CD4-positive, alpha-beta T cell treated with Interleukin-6 for 4 hours (primary cell): ENCODE measurements at places on chromosomes 1 and 21.

DNA sequence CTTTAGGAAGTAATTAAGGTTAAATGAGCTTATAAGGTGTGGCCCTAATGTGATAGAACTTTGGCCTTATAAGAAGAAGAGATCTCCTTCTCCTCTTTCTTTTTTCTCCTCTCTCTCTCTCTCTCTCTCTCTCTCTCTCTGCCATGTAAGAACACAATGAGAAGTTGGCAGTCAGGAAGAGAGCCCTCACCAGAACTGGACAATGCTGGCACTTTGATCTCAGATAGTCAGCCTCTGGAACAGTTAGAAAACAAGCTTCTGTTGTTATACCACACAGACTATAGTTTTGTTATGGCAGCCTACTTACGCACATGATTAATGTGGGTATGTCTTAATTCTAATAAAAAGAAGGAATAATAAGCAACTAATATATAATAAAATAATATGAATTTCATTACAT lies 444.2 kb upstream of the LRRC7 start:
- no peak for DNase-seq

DNA sequence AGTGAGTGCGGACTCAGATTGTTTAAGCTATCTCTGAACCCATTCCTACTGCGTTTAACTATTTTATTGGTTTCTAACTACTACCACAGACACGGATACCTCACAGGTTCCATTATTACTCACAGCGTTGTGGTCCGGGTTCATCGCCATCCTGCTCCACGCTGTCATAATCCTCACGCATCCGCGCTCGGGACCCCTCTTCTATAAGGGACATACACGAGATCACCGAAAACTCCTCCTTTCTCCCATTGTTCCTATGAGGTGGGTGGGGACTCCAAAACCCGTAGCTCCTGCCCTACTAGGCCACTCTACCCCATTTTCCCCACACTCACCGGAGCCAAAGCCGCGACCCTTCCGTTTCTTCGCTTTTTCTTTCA lies 610 bp downstream of the RBM8A start:
- DNase-seq, result peak; percentile 8

- DNase-seq, result no peak
These were observed 355.9 kb downstream of the PTPRU start for GRCh38 chr1:29592261-29592615.

- DNase-seq, result no peak
These were observed 61.2 kb downstream of the VANGL1 start for GRCh38 chr1:115702959-115703358.

DNA sequence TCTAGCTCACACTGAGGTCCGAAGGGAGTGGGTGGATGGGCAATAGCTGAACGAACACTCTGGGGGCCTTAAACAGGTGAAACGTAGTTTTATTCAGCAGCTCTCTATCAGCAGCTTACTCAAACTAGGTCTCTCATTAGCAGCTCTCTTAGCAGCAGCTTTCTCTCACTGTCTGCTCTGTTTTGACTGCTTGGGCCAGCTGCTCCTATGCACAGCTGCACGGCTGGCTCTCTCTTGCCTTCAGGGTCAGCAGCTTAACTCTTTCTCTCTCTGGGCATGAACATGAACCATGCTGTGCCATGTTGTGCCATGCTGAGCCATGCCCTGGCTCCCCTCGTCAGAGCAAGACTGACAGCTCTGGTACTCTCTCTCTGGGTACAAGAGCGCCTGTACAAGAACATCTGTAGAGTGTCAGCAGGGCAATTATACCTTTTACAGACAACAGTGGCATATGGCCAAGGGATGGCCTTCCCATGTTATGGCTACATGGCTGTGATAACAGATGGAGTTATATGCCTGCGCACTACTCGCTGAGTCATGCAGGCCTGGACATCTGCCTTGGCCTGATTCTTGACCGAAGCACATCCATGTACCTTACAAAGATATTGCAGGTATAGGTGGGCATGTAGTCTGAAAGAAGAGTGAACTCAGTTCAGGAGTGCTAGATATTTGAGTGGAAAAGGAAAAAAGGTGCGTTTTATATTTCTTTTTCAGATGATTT lies 152.4 kb downstream of the LEPR start:
- DNase-seq, result no peak

DNA sequence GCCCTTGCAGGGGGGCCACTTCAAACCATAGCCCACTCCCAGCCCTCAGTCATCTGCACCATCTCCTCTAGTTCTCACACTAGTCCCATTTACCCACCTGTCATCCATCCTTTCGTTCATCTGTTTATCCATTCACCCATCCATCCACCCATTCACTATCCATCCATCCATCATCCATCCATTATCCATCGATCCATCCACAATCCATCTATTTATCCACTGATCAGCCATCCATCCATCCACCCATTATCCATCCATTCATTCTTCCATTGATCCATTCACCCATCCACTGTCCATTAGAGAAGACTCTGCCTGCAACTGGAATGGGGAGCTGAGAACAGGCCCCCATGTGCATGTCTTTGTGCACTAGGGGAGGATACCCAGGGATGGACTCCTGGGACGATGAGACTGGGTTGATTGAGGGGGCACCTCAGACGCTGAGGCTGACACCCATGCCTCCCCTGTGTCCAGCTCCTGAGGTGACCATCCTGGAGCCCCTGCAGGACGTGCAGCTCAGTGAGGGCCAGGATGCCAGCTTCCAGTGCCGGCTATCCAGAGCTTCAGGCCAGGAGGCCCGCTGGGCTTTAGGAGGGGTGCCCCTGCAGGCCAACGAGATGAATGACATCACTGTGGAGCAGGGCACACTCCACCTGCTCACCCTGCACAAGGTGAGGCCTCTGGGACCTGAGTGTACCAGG lies 97.9 kb downstream of the TRIM11 start:
- DNase-seq, result no peak

DNA sequence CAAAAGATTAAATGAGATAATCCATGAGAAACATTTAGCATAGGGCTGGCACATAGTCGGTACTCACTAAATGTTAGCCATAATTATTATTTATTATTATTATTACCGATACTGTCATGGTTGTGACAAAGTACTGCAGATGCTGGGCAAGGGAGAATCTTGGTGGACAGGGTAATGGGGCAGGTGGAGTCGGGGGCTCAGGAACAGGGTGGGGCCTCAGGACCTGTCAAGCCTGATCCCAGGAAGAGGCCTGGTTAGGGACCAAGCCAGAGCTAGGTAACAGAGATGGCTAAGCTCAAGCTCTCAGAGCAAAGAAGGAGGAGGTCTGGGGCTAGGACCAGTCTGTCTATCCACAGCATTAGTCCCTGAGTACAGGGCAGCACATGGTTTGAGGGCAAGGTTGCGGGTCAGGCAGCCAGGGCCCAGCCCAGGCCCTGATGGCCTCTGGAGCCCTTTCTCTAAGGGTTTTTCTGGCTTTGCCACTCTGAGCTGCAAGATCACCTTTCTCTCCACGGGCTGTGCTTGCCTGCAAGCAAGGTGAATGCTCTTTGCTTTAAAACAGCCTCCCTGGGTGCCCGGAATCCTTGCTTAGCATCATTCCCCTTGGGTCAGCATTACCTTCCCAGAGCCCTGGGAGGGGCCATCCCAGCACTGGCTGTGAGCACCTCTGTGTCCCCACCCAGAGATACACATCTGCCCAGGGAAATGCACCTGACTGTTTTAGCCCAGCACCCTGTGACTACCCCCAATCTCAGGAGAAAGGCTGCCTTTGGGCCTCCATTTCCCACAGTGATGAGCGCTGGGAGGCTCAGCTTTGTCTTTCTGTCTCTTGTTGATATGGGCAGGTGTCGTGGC lies 572.0 kb downstream of the PTPRU start:
- DNase-seq, result no peak

- DNase-seq, result no peak
These were observed 96.4 kb upstream of the RGS4 start for GRCh38 chr1:162972773-162973172.
